Stimulated activated CD4-positive, alpha-beta T cell treated with anti-CD3 and anti-CD28 coated beads, Interleukin-2, amount 100 ng/mL, for 4 hours (primary cell): ENCODE measurements at places on chromosomes 5 and 9.
A peak's percentile ranks its signal among the peaks of the same experiment; 100 is the strongest.

DNA sequence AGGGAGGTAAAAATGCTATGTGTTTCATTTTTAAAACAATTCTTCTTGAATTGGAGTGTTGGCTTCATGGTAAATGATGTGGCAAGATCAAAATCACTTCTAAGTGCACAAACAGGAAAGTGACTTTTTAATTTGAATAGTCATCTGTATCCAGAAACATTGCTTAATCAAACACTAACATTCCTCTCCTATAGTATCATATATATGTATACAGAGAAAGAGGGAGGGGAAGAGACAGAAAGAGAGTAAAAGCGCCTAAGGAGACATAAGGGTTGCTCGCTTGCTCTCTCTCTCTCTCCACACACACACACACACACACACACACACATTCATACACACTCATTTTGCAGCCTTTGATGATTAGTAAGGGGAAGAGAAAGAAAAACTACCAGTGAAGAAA, 95.4 kb upstream of the PRDM9 start:
- no peak for DNase-seq

- no peak for DNase-seq
These were observed 162.7 kb downstream of the SYK start for GRCh38 chr9:90964101-90965020.

- DNase-seq = no peak
These were observed 12.4 kb downstream of the KCNV2 start for GRCh38 chr9:2729721-2730120.

DNA sequence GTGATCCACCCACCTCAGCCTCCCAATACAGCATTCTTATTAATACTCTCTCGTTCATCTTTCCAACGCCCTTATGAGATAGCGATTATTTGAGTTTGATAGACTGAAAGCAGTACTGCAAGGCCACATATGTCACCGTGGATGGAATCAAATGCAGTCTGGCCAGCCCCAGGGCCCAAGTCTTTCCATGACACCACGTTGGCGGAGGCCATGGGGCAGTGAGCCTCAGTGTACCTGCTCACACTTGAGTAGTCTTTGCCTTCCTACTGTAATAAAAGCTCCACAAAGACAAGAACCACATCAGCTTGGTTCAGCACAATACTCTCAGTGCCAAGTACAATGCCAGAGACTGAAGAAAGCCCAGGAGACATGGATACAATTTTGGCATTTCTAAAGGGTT, 88.5 kb downstream of the TTLL11 start:
- no peak for DNase-seq

DNA sequence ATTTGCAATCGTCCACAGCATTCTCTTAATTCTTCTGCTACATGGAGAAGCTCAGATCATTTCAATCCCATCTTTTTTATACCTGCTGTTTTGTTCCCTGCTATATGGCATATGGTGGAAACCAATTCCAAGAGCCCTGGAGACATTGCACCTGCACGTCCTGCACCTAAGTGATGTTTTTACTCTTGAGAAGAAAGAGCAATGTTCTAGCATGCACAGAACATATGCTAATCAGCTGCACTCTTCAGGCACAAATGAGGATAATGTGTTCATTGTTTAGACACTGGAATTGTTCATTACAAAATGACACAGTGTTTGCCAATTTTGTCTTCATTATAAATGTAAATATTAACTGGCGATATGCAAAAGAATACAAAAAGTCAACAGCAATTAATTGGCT, 935.8 kb downstream of the TLE4 start:
- no peak for DNase-seq

DNA sequence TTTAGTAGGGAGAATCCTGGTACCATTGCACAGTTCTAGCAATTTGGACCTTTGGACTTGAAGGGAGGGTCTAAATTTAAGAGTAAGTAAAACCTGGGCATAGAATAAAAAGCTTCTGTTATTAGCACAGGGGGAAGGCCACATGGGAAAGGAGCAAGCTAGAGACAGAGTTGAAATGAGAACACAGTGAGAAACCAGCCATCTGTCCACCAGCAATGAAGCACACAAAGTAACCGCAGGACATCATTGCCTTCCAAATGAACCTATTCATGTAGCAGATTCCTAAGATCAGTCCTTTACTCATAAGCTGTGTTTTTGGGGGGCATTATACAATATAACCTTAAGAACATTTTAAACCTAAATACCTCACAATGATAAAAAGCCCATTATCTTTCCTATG, 407.4 kb downstream of the HCN1 start:
- no peak for DNase-seq

GRCh38 chr5:56301069-56301468, 67.9 kb upstream of the ANKRD55 start:
- no peak for DNase-seq

GRCh38 chr5:78496373-78496772, 136.0 kb downstream of the SCAMP1 start:
- no peak for DNase-seq

DNA sequence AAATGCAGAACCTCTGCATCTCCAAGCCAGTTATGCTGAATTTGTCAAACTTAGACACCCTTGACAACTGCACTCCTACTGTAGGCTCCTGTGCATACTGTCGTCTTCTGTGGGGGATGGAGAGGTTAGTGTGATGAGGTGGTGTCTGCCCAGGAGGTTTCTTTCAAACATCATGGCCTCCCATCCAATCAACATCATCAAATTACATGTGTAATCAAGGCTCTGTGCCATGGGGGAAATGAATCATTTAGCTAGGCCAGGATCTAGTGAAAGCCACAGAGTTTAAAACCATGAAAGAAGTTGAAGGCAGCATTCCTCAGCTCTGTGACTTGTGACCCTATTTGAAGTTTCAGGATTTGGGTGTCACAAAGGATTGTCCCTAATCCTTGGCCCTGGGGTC, 240.6 kb downstream of the MARCHF11 start:
- no peak for DNase-seq

DNA sequence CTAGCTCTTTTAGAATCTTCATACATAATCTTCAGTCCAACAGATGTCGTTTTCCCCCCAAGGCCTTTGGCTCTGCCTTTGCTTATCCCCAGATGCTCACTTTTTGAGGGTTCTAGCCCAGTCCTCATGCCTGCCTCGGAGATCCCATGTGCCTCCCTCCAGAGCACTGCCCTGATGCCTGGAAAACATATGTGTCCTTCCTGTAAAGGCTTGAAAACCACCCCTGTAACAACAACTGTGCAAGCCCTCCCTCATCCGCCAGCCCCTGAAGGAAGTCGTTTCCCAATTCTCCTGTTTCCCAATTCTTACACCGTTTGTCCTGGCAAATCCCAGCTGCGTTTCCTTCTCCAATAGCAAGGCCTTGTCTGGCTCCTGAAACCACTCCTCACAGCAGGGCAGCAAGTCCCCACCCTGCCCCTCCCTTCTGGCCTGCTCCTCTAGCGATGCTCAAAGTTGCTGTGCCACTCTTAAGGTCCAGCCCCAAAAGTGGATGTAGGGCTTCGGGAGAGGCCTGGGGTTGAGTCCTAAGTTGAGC, 52.2 kb downstream of the SLC36A1 start:
- DNase-seq = no peak

DNA sequence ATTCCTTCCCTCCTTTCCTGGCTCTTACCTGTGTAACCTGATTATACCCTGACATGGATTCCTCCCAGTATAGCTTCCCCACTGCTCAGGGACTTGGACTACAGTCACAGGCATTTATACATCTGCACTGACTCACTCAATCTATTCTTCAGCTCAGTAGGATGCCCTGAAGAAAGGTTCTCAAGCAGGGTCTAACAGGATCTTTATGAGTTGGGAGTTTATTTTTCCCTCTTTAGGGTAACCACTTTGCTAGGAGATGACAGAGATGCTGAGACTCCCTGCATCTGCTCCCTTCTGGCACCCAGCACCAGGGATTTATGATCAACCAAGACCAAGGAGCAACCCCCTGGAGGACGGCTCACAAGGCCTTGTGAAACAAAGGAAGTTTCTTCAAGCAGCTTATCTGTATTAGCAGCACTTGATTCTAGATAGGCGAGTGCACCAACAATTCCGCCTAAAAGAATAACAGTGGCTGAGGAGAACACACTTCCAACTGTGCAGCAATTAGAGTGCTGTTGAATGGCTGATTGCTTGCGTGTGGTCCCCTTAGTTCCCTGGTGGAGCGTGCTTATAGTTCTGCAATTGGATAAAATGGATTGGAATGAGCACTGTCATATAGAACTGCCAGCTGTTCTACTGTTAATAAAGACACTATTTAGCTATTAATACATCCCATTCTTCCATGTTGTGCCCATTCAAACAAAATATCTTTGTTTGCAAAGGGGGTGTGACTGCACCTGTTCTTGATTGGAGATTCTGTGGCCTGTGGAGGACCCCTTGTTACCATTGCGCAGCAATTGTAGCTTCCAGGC, 482.6 kb downstream of the ZNF608 start:
- no peak for DNase-seq

DNA sequence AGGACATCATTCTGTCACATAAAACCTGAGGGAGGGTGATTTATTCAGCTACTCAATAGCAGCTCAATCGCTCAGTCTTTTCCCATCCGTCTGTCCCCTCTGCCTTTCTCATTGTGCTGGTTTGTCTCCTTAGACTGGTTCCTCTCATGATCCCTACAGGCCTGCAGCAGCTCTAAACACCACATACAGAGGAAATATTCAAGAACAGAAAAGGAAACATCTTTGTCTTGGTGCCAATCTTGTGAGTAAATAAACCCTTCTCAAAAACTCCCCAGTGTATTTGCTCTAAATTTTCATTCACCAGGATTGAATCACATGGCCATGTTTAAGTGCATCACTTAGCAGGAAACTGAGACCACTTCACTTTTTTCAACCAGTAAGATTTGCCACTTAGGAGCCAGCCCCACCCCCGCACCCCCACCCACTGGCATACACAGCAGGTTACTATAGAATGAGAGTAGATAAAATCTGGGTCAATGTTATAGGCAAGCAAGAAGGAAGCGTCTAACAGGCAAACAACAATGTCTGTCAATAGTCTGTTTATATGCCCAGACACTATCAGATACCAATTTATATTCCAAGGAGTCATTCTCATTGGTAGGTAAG, 895.5 kb upstream of the DMAC1 start:
- DNase-seq = no peak

GRCh38 chr5:134877159-134877558, 3.0 kb downstream of the TXNDC15 start:
- no peak for DNase-seq

GRCh38 chr5:147939431-147940114, 33.2 kb upstream of the C5orf46 start:
- DNase-seq = no peak

DNA sequence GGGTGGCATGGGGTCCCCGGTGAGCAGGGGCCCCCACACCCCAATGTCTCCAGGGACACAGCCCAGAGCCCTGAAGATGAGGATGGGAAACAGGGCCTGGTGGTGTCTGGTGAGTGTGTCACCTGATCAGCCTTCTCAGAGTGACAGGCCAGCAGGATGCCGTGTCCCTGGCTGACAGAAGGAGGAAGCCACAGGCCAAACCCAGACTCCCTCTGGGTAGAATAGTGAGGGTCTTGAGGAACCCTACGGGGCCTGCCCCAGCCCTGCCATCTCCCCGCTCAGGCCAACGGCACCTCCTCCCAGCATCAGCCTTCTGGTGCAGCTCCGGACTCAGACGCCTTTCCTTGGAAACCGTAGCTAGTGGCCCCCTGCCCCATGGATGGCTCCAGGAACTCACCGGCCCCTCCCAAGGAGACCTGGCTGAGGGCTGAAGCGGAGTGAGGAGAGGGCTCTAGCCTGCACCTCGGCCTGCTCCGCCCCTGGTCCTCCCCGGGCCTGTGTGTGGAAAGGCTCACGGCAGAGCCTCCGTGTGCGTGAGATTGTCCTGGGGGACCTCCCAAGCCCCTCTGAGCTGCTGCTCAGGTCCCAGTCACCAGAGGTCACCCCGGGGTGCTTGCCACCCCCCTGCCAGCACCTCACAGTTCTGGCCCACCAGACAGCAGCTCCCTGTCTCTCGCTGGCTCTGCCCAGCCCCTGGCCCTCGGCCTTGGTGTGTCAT, 6.0 kb downstream of the RALGDS start:
- no peak for DNase-seq

- DNase-seq = no peak
These were observed 117.8 kb upstream of the MINAR2 start for GRCh38 chr5:129630101-129630500.

GRCh38 chr9:112069318-112070169, 105.6 kb downstream of the SUSD1 start:
- no peak for DNase-seq

DNA sequence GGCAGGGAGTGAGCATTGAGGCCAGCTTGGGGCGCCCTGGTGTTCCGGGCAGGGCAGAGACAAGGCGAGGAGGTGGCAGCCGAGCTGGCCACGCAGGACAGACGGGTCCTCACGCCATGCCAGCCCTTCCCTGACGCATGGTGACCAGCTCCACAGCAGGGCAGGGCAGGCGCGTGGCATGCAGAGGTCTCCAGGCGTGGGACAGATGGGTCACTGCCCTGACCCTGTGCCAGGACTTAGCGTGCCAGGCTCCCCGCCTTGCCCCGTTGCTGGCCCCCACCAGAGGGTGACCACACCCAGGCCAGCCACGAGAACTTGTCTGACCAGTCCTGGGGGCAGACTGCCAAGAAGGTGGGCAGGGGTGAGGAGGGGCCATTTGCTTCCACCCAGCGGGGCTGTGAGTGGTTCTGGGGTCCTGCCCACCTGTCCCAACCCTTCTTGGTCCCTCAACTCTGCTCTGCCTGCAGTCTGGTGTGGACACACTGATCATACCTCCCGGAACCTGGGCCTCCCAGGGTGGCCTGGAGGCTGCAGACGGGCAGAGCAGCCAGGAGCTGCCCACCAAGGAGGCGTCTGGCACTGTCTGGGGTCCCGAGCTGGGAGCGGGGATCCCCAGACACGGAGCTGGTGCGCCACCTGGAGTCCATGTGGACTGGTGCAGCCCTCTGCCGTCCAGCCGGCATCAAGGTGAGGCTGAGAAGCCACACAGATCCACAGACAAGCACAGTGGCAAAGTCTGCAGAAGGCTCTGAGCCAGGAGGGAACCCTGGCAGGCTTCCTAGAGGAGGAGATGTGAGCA, at the start of gene RNF224:
Gene RNF224 (plus strand): TSS at position 449 of the 799 bp plus-strand sequence. CDS start 834 bp downstream, outside the sequence.
- DNase-seq = peak; percentile 72

GRCh38 chr5:134397196-134397595, 14.5 kb downstream of the CDKN2AIPNL start:
- DNase-seq = no peak

DNA sequence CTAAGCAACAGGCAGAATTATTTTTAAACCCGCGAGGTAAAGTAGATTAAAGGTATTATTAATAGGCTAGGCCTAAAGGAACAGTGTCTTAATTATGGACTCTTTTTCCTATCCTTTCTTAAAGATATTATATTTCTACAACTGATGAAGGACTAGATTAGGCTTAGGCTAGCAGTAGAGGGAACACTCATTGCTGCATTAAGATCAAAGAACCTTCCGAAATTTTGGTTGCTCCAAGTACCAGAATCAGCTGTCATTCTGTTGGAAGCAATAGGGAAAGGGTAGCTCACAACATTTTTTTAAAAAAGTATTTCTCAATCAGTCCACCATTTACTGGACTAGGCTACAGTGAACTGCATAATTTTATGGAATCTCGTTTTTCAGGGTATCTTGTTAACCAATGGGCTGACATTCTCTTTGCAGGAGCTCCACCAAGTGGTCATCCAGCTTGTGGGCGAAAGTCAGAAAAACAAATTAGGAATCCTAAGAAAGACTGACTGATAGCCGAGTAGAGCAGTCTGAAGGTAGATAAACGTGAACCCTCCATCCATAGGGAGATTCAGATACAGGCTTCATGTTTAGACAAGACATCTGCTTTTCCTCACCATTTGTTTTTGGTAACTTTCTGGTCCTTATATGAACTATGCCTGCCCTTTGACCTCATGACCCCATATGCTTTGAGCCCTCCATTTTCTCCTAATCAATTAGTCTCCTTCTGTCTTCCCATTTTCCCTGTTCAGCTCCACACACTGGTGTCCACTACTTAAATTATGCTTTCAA, 103.6 kb upstream of the CHD1 start:
- peak; percentile 6 for DNase-seq
